ENCODE measurements at places on chromosomes 2 and 18. TPM values are rescaled to one million over a fixed set of nuclear protein-coding genes. Genes with fewer than 3 reads are reported as not detected.

- peaks cover 20% of the 10 kb centered on the region for H3K36me3 ChIP-seq
- DNase-seq: peak; percentile 29
- H3K4me1 ChIP-seq: peaks cover 12% of the 10 kb centered on the region
- no peak overlapping the region for H3K4me3 ChIP-seq
These were observed 75.7 kb upstream of the TFCP2L1 start for GRCh38 chr2:121360566-121361300.

- H3K4me1 ChIP-seq: peaks cover 10% of the 10 kb centered on the region
- H3K27ac ChIP-seq: no peak overlapping the region
- H3K4me3 ChIP-seq: no peak overlapping the region
- H3K27me3 ChIP-seq: no peaks in the 10 kb centered on the region
- 0 out of 2 replicates have a peak, but pooled peaks cover 4% of the 10 kb centered on the region for H3K36me3 ChIP-seq
- no peak for DNase-seq
These were observed 162.0 kb downstream of the SPP2 start for GRCh38 chr2:234212534-234212933.

Gene DSG1
- not detected for total RNA-seq

Gene EFHD1
- 15.0 TPM for total RNA-seq

All from PC-9 (cell line).